ENCODE measurements at places on chromosomes 3 and 15.

GRCh38 chr3:3646934-3647333 is 152.3 kb upstream of the LRRN1 start:
- DNase-seq, result no peak

DNA sequence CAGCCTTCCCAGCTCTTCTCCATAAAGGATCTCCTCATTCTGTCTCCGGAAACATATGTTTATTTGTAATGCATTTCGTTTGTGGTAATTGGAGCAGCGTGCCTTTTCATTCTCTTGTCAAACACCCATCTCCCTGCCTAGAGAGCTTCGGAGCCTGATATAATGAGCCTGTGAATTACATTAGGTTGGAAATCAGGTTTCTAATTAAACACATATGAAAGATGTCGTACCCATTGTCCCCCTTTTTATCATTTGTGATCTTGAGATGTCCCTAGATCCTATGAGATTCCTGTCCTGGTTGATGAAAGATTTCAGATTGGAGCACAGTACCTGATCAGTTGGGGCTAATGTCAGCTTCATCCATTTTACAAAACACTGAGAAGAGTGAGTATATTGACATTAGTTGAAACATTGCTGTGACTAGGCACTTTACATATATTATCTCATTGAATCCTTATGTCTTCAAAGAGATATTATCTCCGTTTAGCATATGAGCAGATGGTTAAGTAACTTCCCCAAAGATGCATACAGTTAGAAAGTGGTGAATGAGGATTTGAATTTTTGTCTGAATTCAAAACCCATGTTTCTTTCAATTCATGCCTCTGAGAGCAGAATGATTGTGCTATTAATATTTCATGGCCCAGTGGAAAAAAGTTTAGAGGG is 23.1 kb downstream of the SYN2 start:
- no peak for DNase-seq

DNA sequence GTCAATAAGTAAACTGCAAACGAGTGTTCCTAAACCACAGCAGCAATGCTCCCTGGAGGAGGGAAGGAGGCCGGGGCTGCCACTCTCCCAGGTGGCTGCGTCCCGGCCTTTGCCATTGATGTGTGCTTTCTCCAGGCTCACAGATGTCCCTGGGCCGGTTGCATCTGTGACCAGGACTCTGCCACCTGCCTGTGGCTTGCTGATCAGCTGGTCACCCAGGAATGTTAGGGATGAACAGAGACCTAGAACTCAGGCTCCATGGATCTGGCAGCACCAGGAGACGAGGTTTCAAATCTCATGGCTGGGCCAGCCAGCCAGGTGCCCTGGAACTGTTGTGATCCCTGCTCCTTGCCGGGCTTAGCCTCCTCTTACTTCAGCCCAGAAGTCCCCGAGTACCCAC is 65.7 kb downstream of the KLF15 start:
- DNase-seq, result no peak

DNA sequence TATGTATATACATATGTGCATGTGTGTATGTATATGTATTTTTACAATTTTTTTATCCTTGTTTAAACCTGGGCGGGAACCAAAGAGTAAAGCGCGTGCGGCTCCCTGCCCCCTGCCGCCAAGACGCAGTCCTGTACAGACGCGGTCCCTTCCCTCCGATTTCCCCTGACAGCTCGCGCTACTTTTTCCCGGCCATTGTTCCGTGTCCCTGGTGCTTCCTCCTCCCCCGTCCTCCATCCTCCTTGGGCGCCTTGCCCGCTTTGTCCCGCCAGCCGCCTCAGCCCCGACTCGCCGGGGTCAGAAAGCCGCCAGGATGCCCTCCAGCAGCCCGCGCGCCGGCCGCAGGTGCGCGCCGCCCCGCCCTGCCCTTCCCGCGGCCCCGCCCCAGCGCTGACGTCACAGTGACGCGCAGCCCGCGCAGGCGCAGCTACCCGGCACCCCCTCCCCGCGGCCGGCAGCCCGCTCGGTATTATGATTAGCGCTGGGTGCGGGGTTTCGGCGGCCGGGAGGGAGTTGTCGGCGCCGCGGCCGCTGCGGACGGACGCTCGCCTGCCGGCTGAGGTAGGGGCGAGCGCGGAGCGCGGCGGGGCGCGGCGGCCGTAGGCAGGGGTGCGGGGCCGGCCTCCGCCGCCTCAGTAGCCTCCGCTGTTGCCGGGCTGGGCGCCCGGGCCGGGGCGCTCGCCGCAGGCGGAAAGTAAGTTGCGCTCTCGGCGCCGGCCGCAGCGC is at the start of gene SNRK:
Gene SNRK, plus strand, starts transcription at position 426 of the 726 bp plus-strand sequence. CDS start 16,664 bp downstream, outside the sequence.
- DNase-seq, result peak; percentile 87

DNA sequence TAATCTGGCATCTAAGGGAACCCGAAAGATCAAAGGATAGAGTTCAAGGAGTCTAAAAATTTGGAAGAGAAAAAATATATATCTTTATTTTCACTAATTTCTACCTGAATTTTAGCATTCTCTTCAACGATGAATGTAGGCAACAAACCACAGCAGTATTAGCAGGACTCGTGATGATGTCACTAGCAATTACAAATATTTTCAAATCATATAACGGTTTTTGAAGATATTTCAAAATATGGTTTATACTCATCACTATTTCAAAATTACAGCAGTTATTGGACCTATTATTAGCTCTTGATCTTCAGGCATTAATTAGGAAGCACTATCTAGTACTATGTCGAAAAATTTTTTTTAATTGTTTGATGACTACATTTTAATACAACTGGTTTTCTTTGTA is 27.0 kb upstream of the ANKDD1A start:
- no peak for DNase-seq

DNA sequence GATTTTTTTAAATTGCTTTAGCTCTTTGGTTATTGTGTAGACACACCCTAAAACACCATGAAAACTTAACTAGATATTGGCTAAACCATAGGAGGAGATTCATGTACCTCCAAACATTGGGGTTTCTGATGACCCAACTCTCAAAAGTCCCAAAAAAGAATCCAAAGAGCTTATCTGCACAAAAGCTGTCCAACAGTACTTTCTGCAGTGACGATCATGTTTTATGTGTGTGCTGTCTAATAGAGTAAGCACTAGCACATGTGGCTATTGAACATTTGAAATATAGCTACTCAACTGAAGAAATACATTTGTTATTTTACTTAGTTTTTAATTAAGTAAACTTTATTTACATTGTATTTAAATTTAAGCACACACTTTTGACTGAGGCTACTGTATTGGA is 818.2 kb upstream of the LMCD1 start:
- DNase-seq, result no peak

GRCh38 chr3:123318374-123318773 is 116.6 kb downstream of the SEC22A start:
- DNase-seq, result no peak

DNA sequence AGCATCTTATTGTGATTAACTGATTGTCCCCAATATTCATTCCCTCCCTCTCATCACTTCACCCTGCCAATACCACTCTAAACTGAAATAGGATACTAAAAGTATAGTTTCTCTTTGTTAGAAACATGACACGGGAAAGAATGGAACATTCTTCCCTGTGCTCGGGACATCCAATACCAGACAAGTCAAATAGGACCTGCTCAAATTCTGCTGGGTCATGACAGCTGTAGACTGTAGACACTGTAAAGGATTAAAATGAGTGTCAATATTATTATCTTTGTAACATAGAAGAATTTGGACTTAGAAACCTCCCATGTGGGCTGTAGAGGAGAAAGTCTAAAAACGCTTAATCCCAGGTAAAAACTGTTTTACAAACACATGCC is 315.0 kb upstream of the NR2E3 start:
- DNase-seq, result no peak

GRCh38 chr15:68596691-68597090 is 17.9 kb downstream of the CORO2B start:
- DNase-seq, result no peak

DNA sequence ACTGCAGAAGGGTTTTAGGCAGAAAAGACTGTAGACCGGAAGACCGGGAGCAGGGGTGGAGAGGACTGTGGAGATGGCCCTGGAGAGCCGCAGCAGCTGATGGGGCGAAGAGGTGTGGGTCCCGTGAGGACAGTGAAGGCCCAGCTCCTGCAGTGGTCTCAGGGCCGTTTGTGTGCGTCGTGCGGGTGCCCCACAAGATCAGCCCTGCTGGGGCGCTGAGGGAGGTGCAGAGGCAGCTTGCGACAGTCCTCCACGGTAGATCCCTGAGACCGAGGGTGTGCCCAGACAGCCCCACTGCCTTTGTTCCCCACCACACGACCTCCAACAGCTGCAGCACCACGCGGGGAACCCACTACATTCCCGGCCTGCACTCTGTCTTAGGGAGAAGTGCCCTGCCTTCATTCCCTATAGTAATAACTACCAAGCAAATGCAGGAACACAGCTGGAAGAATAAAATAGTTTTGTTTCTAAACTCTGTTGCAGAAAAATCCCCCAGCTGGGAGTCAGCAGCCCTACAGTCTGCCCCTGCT is 19.0 kb upstream of the CRABP1 start:
- no peak for DNase-seq

DNA sequence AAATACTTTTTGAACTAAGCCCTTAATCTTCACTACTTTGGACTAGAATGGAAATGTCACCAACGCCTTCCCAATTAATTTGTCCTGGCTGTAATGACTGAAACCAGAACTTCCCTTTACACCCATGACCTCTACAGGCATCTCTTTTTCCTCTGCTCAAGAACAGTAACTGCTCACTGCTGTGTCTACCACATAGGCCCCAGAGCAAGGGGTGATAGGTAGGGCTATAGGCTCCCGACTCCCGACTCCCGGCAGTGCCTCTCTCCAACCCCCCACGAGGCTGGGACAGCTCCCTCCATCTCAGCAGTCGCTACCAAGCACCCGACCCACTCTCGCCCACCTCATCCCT is 384 bp upstream of the LEKR1 start:
- DNase-seq, result no peak

DNA sequence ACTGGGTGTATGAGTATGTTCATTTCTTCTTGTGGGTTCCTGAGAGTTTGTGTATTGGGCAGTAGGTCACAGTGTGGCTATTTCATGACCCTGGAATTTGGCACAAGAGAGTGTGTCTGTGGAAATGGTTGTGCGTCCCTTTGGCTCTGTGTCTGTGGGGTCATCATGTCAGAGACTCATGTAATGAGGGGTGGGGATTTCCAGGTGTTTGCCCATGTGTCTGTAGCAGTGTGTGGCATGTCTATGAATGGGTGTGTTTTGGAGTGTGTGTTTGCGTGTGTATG is 1.3 kb upstream of the GATA2 start:
- no peak for DNase-seq

DNA sequence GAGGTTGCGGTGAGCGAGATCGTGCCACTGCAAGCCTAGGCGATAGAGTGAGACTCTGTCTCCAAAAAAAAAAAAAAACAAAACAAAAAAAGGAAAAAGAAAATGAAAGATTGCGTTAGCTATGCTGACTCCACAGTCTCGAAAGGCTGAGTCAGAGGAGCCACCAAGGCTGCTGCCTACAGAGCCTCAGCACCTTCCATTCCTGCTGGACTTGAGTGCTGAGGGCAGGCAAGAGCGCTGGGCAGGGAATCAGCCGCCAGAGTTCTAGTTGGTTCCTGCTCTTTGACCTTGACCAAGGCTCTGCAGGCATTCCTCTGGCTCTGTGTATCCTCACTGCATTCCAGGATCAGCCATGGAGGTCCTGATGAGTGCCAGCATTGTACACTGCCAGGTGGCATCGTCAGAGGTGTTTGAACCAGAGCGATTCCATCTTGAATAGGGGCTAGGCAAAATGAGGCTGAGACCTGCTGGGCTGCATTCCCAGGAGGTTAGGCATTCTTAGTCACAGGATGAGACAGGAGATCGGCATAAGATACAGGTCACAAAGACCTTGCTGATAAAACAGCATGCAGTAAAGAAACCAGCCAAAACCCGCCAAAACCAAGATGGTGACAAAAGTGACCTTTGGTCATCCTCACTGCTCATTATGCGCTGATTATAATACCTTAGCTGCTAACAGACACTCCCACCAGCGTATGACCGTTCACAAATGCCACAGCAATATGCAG is 5.9 kb downstream of the MESP2 start:
- no peak for DNase-seq

- DNase-seq, result no peak
These were observed 20.4 kb downstream of the FBN1 start for GRCh38 chr15:48625126-48625525.

- DNase-seq, result no peak
These were observed 285.6 kb upstream of the ARHGEF26 start for GRCh38 chr3:153835540-153835939.

GRCh38 chr3:157117206-157117605 is 42.7 kb downstream of the CCNL1 start:
- no peak for DNase-seq

- DNase-seq, result no peak
These were observed 41.4 kb downstream of the COL6A6 start for GRCh38 chr3:130558366-130558765.

- no peak for DNase-seq
These were observed 252.1 kb upstream of the KCNMB2 start for GRCh38 chr3:178284181-178284580.

DNA sequence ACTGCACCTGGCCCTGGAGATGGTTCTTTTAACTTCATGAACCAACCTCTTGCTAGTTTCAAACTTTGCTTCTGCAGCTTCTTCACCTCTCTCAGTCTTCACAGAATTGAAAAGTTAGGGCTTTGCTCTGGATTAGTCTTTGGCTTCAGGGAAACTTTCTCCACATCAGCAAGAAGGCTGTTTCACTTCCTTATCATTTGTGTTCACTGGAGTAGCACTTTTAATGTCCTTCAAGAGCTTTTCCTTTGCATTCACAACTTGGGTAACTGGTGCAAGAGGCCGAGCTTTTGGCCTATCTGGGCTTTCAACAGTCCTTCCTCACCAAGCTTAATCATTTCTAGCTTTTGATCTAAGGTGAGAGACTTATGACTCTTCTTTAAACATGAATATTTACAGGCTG is 15.7 kb upstream of the TM2D3 start:
- DNase-seq, result no peak

DNA sequence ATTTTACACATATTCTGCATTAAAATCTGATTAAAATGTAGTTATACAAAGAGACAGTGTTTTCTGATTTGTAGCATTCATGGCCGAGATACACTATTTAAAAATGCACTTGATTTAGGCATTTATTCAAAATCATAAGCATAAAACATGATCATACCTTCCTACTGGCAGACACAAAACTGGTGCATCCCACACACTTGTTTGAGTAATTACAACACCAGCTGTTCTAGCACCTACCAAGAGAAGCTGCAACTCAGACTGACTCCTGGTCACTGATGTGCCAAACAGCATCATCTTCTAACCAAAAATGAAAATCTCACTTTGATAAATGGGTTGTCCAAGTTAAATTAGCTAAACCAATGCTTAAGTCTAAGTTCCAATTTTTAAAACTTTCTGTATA is 262.7 kb upstream of the NSMCE3 start:
- no peak for DNase-seq

DNA sequence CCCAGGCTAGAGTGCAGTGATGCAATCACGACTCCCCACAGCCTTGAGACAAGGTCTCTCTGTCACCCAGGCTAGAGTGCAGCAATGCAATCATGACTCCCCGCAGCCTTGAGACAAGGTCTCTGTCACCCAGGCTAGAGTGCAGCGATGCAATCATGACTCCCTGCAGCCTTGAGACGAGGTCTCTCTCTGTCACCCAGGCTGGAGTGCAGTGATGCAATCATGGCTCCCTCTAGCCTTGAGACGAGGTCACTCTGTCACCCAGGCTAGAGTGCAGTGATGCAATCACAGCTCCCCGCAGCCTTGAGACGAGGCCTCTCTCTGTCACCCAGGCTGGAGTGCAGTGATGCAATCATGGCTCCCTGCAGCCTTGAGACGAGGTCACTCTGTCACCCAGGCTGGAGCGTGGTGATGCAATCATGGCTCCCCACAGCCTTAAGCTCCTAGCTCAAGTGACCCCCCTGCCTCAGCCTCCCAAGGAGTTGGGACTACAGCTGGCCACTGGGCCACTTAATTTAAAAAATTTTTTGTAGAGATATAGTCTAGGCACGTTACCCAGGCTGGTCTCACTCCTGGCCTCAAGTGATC is 26.1 kb downstream of the TFRC start:
- DNase-seq, result no peak
